Colonic mucosa (tissue), 4 donors: ENCODE measurements at places on chromosomes 3 and 15.

GRCh38 chr3:97481416-97481815, 283.1 kb upstream of the ARL6 start:
- no peak for DNase-seq

GRCh38 chr15:98155356-98155755, 194.9 kb downstream of the ARRDC4 start:
- no peak for DNase-seq

DNA sequence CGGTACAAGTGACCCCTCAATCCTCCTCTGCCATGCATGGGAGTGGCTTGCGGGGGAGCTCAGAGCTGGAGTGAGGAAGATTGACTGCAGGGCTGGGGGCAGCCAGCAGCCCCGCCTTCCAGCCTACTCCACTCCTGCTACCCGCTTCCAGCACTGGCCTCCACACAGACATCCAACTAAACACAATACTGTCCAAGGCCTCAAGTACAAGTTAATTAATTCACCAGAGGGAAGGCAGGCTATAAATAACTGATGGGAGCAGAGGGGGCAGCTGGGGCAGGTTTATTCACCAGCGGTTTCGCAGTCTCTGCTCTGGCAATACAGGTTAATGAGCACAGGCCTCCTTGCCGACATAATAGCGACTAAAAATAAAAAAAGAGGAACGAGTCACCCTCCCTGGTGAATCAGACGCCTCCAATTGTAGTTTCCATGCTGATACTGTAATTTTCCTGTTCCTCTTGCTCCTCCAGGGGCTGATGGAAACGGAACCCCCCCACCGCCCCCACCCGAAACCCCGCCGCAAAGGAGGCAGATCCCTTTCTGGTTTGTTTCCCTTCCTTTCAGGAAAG, 166.4 kb upstream of the TLE3 start:
- DNase-seq, result no peak

GRCh38 chr3:87186608-87187159, 40.4 kb upstream of the CHMP2B start:
- DNase-seq, result no peak

GRCh38 chr3:60064210-60065178, 1014.7 kb upstream of the CFAP20DC start:
- no peak for DNase-seq

- DNase-seq, result no peak
Measured at GRCh38 chr3:52472239-52473000, 17.0 kb downstream of the NISCH start.

GRCh38 chr3:86995537-86995936, 4.6 kb upstream of the VGLL3 start:
- DNase-seq, result no peak

- DNase-seq, result no peak
Measured at GRCh38 chr3:13024765-13025065, 48.5 kb downstream of the IQSEC1 start.

DNA sequence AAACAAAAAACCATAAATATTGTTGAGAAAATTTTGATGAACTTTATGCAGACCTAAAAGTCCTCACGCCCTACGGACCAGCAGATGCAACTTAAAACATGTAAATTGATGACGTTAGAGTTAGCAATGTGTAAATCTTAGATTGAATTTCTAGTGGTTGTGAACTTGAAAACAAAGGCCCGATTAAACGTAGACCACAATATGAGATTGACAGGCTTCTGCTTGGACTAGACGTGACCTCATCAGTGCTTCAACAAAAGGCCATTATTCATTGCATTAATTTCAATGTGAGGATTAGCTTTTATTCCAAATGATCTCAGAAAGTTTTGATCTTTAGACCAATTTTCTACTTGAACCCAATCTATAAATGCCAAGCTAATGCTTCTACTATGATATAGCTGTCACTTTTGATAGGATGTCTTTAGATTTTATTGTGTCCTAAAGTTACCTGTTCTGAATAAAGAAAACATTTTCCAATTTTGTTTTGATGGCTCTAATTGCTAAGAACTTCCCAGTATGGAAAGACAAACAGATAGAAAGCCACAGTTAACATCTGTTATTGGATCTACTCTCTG, 55.4 kb upstream of the SPPL2A start:
- DNase-seq, result no peak

DNA sequence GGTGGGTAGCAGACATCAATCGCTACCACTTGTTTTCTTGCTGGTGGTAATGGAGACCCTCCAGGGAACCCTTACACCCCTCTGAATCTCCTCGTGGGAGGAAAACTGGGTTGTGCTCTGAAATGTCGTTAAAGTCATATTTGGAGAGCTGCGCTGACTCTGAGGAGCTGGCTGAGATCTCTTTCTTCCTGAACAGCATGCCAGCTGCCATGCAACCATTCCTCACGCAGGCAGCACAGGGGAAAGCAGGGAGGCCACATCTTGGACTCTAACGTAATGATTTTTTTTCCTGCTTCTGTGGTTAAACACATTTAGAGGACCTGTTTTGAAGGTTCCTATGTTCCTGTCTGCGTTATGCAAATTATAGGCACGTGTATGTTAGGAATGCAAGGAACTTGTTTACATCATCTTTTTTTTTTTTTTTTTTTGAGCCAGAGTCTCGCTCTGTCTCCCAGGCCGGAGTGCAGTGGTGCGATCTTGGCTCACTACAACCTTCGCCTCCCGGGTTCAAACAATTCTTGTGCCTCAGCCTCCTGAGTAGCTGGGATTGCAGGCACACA, 156.7 kb downstream of the TJP1 start:
- no peak for DNase-seq

GRCh38 chr3:194120789-194121770, 14.9 kb upstream of the HES1 start:
- no peak for DNase-seq

- no peak for DNase-seq
Measured at GRCh38 chr3:127405010-127405598, 117.3 kb upstream of the PRR20G start.

DNA sequence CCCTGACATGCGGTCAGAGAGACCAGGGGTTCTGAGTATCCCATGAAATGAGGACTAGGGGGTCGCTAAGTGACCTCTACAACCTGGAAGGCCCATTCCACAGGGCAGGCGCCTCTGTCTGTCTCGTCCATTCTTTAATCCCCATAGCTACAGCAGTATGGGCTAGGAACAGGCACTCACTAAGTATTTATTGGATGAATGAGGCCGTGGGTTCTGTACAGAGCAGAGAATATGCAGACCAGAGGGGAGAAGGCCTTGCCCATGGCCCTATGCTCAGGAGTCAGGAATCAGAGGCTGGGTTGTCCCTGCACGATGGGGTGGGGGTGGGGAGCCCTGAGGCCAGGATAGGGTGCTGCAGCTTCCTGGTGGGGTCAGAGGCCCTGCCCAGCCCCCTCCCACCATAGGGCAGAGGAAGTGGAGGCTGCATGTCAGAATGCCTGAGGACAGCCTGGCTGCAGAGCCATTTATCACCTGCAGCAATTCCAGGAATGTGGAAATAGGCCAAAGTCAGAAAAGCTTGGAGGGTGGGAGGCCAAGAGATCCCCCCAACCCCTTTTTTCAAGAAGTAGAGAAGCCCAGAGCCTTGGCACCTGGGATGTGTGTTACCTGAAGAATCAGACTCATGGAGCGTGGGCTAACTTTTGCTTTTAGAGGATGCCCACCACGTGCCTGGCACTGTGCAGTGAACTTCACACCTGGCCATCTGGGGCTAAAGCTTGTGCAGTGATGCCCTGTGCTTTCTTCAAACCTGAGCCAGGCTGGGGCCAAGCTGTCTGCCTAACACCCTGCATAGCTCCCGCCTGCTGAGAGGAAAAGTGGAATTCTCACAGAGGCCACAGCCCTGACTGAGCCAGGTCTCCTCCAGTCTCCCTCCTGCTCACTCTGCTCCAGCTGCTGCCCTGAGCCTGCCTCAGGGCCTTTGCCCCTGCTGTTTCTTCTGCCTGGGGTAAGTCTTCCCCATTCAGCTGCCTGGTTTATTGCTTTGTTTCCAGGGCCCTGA, 109.4 kb downstream of the WNT7A start:
- no peak for DNase-seq

GRCh38 chr3:100210772-100211135, 50.0 kb upstream of the TBC1D23 start:
- no peak for DNase-seq

- DNase-seq, result no peak
Measured at GRCh38 chr15:88447741-88448140, 19.4 kb downstream of the MRPL46 start.

DNA sequence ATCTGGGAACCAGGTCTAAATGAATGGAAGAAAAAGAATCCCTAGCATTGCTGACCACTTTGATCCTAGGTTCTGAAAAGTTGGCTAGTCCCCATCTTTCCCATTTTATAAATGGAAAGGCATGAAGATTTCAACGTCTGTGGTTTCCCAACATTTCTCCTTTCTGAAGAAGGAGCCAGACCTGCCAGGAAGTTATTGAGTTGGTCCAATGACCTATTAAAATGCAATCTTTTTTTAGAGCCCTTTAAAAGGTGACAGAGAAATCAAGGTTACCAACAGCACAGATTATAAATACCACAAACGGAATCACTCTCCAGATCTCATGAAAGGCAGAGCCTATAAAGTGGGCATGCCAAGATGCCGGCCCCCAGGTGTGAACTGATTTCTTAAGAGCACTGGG, 505.6 kb upstream of the THBS1 start:
- DNase-seq, result no peak

DNA sequence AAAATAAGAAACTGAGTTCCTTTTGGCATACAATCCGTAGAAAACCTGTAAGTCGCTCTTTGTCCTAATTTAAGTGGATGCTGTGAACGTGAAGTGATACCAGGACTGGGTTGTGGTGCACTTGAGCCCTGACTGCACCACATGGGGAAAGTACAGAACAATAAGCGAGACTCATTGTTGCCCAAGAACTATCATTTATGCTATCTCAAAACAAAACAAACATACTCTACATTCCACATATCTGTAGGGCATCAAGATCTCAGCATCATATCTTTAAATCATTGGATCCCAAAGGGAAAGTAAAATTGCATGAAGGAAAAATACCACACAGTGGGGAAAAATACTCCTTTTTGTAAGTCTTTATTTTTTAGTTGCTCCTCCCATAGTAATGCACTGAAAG, 580.3 kb downstream of the MECOM start:
- no peak for DNase-seq

DNA sequence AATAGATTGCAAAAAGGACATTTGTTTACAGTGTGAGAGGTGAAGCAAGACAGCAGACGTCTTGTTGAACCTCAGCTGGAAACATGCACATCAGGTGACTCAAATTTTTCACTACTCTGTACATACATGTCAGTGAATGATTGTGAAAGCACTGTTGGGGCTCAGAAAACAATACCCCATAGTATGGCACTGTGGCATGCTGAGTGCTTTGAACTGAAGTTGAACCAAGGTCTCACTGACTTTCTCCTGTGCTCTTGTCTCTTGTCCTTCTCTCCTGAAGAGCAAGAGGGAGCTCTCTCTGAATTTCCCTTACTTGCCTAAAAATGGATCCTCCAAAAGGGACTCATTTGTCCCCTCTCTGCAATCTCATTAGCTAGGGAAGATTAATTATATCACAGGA, 24.5 kb upstream of the NEDD4 start:
- no peak for DNase-seq

- no peak for DNase-seq
Measured at GRCh38 chr3:150602426-150603152, 532 bp upstream of the SELENOT start.

DNA sequence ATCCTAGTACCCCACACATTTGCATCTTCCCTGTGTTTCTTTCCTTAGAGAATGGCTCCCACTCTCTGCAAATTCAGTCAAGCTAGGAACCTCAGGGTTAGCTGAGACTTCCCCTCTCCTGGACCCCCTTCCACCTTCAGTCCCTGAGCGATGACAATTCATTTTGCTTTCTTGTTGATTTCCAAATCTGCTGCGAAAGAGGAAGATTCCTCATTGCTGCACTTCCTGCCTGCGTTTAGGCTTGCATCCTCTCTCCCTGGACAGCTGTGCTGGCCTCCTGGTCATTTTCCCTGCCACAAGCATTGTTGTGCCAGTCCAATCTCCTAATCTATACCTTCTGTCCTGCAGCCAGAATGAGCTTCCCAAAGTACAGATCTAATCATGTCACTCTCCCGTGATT, 12.3 kb upstream of the DGKG start:
- no peak for DNase-seq

- no peak for DNase-seq
Measured at GRCh38 chr3:47057212-47057671, 77.8 kb downstream of the NBEAL2 start.

GRCh38 chr3:171184372-171184771, 157.9 kb upstream of the SLC2A2 start:
- DNase-seq, result no peak

DNA sequence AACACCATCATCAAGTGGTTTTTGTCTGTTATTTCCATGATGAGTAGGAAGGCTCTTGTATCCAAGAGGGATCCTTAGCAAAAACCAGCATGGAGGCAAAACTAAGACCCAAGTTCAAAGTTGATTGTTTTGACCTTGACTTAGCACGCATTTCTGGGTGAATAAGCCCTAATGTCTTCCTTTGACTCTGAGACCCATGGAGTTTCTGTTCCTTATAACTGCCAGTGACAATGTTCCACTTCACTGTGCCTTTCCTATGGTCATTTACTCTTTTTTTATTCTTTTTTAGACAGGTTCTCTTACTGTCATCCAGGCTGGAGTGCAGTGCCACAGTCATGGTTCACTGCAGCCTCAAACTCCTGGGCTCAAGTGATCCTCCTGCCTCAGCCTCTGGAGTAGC, 118.2 kb upstream of the MRPL3 start:
- no peak for DNase-seq

- no peak for DNase-seq
Measured at GRCh38 chr15:91488452-91488851, 365.1 kb upstream of the SLCO3A1 start.

GRCh38 chr15:65426216-65426853, 3.6 kb upstream of the IGDCC4 start:
- DNase-seq, result no peak

GRCh38 chr3:42846685-42847522, 28.8 kb downstream of the CYP8B1 start:
- no peak for DNase-seq

DNA sequence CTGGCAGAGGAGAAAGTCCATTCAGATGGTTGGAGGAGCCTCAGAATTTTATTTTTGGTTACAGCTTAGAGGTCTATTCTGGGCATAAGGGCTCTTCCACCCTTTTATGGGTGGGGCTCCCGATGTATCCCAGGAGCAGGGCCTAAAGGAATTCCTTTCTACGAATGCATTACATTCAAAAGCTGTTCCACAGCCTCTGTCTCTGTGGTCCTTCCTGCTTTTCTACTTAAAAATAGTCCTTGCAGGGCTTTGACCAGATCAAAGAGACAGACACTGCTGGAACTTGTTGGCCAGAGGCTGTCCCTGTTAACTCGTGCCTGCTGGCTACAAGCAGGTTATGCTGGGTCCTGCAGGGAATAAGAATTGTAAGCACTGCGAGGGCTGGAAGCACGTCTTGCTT, 14.4 kb upstream of the NOX5 start:
- DNase-seq, result no peak
